ENCODE measurements at places on chromosomes 3 and 15. TPM values are rescaled to one million over a fixed set of nuclear protein-coding genes. Genes with fewer than 3 reads are reported as not detected.

Gene PDZRN3
- total RNA-seq, result 26.4 TPM

Gene NDN
- 21.4 TPM for total RNA-seq

Gene ANKUB1
- not detected for total RNA-seq

Gene IGSF11
- 0.50 TPM for total RNA-seq

Gene GATA2
- total RNA-seq, result 6.0 TPM

Gene SKOR1
- 0.49 TPM for total RNA-seq

DNA sequence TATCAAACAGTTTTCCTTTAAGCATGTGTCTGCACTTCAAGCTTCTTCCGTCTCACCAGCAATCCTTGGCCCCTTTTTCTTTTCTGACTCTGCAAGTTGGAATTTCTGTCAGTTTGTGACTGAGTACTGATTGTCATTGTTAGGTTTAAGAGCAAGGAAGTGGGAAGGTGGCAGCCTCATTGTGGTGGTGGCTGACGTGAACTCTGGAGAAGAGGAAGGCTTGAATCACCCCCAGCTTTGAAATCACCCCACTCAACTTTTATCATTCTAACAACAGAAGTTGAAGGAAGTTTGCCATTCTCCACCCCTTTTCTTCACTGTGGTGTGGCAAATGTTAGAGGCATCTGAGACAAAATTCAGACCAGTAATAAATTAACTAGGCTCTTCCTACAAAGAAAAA is 231.6 kb upstream of the AGTR1 start:
- DNase-seq, result no peak

GRCh38 chr3:107904536-107905066 is 186.2 kb downstream of the CD47 start:
- no peak for DNase-seq

- no peak for DNase-seq
Measured at GRCh38 chr3:50655009-50655830, 19.5 kb upstream of the DOCK3 start.

DNA sequence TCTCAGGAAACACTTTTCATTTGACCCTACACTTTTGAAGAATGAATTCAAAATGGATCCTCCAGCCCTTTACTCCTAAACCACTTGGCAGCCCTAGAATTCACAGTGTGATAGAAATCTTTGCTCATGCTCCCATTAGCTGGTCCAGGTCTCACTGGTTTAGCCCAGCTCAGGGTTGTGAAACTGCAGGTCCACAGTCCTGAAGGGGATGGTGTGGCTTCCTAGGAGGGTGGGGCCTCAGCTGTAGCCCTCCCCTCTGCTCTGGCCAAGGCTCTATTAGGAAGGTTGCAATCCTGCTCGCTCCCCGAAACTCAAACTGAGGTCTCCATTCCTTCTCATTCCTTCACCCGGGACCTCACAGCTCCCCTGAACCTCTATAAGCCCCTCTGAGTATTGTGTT is 21.6 kb upstream of the TICRR start:
- DNase-seq, result no peak

DNA sequence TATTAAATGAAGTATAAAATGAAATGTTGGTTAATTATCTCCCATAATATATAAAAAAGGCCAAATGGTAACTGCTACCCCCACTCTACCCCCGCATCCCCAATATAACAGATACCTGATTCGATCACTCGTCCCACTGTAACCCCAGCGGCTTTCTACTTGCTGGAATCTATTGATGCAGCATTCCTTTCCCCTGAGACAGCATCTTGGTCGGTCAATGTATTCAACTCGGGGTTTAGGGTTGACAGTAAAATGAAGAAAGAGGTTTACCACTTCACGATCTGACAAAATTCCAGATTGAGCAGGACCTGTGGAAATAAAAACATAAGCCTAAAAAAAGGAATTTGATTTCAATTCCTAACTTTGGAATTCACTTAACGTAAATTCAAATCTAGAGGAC is 18.6 kb upstream of the C15orf40 start:
- DNase-seq, result no peak

- DNase-seq, result no peak
Measured at GRCh38 chr3:23253214-23253613, 50.1 kb downstream of the UBE2E2 start.

- no peak for DNase-seq
Measured at GRCh38 chr3:130374033-130374432, 28.6 kb downstream of the COL6A5 start.

DNA sequence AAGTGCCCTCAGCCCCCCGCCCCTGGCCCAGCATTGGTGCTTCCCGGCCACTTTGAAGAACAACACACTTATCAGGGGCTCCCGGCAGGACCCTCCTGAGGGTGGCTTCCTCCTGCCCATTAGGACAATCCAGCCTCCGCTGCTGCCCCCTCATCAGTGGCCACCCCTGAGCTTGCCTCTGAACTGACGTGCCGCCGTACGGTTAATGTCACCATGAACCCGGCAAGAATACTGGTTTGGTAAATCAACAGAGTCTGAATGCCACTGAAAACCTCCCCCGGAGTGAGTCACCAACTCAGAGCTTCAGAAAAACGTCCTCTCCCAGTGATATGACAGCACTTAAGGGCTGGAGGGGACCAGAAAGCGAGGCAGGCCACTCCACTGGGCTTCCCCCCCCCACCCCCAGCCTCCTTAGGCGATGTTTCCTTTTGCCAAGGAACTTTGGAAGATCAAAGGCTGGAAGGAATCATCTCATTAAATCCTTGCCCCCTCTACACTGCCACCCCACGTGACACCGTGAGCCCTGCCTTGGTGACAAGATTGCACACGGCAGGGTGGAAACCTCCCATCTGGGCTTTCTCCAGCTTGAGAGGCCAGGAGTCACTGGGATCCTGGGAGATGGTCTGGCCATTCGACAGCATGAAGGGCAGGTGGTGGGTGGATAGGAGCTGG is 142.1 kb downstream of the NUP210 start:
- DNase-seq, result no peak

DNA sequence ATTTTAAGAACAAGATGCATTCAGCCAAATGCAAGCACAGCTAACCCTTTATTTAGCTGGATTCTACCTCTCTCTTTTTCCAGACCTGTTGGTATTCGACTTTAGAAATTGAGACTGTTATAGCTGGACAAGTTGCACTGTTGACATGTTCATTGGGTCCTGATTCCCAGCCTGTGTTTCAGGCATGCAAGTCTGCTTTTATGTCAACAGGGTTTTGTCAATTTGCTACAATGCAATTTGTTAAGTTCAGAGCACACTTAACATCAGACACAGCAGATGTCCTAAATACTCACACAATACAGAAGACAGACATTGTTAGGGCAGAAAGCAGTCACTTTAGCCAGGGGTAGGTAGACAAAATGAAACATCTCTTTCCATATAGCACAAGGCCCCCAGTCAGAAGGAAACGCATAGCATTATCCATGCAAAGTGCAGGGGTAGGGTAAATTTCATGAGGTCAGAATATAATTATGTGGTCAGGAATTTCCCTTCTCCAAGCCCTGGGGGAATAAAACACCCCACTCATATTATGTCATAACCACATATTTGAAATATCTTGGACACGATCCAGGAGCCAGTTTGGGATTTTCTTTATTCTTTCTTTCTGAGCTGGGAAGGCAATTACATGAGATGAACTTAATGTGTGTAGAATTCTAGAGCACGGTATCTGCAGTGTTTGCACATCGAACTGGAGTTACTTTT is 504.1 kb downstream of the NTRK3 start:
- no peak for DNase-seq

DNA sequence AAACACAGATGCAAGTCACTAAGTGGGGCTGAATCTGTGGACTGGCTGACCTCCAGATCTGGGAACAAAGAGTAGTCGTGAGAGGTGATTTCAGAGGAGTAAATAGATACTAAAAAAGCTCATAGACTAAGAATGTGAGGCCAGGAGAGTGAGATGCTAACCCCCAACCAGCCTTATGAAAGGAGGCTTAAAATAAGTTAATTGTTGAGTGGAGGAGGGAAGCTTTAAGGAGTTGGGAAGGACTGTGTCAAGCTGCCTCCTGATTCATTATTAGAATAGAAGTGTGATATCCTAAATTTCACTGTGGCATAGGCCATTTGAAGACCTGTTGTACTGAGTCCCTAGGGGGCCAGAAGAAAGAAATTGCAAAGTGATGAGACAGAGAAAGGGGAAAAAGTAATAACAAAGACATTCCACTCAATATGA is 107.6 kb downstream of the RBPMS2 start:
- no peak for DNase-seq

Data from left colon (tissue), 2 donors.